ENCODE measurements at places on chromosomes 5 and 9.

GRCh38 chr9:137534256-137535119 lies 15.7 kb downstream of the PNPLA7 start:
- DNase-seq: peak; percentile 43

DNA sequence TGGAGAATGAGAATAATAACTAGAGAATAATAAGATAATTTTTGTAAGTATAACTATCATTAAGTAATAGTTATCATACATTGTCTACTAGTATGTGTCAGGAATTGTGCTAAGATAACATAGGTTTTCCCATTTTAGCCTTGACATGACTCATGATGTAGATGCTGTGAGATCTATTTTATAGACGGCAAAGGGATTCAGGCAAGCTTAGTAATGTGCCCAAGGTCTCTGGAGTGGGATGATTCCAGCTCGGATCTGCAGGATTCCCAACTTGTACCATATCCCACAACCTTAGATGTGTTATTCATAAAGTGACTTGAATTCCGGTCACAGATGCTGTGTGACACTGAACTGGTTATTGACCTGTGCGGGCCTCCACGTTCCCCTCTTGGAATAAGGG lies 51.5 kb downstream of the IL31RA start:
- DNase-seq: no peak

GRCh38 chr5:157509093-157509492 lies 49.1 kb downstream of the NIPAL4 start:
- no peak for DNase-seq

GRCh38 chr5:10902145-10902544 lies 141.1 kb upstream of the DAP start:
- no peak for DNase-seq

GRCh38 chr9:93219692-93220091 lies 35.8 kb downstream of the WNK2 start:
- DNase-seq: no peak

GRCh38 chr9:100083448-100084127 lies 15.2 kb downstream of the ERP44 start:
- DNase-seq: no peak

DNA sequence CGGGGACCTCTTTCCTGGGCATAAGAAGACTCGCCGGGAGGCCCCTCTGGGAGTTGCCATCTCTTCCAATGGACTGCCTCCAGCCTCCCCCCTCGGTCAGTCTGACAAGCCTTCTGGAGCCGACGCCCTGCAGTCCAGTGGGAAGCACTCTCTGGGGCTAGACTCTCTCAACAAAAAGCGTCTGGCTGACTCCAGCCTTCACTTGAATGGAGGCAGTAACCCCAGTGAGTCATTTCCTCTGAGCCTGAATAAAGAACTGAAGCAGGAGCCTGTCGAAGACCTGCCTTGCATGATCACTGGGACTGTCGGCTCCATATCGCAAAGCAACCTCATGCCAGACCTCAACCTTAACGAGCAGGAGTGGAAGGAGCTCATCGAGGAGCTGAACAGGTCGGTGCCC lies 28.4 kb upstream of the LTC4S start:
- peak; percentile 23 for DNase-seq

GRCh38 chr5:106825374-106825773 lies 845.4 kb downstream of the EFNA5 start:
- no peak for DNase-seq

DNA sequence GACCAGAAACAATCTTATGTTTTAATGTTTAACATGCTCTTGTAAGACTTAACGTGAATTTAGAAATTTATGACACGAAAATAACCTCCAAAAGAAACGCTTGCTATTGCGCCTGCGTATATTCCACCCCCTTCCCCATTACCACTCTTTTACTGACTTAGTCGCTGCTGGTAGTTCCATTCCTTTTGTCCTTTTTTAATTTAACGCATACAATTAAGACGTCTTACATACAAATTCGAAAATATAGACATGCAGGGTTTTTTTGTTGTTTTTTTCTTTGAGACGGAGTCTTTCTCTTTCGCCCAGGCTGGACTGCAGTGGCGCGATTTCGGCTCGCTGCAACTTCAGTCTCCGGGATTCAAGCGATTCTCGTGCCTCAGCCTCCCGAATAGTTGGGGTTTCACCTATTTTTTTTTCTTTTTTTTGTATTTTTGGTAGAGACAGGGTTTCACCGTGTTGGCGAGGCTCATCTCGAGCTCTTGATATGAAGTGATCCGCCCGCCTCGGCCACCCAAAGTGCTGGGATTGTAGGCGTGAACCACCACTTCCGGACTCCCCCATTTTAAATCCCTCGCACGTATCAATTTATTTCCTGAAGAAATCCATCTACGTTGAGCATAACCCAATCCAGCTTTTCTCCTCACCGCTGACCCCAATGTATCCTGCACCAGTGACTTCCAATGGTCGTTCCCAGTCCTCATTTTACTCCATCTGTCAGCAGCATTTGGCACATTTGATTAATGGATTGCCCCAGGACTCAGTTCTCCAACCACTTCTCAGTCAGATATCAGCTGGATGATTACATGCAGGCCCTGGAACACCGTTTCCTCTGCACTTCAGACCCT lies 684 bp upstream of the MED7 start:
- DNase-seq: peak; percentile 33

DNA sequence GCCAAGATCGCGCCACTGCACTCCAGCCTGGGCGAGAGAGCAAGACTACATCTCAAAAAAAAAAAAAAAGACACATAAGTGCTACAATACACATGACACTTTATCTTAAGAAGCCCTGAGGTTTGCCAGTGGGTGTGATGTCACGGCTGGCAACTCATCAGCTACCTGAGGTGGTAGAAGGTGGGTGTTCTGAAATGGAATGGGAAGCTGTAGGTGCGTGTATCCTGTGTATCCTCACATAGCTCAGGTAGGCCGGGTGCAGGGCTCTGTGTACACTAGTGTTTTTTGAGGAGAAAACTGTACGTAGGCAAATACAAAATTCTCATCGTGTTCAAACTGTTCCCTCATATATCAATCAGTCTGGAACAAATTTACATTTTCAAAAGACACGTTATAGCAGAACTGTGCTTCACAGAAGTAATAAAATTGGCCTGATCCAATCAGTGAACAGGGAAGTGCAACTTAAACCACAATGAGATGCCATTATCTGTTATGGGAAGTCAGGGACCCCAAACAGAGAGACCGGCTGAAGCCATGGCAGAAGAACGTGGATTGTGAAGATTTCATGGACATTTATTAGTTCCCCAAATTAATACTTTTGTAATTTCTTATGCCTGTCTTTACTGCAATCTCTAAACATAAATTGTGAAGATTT lies 10.4 kb downstream of the BICD2 start:
- DNase-seq: no peak

DNA sequence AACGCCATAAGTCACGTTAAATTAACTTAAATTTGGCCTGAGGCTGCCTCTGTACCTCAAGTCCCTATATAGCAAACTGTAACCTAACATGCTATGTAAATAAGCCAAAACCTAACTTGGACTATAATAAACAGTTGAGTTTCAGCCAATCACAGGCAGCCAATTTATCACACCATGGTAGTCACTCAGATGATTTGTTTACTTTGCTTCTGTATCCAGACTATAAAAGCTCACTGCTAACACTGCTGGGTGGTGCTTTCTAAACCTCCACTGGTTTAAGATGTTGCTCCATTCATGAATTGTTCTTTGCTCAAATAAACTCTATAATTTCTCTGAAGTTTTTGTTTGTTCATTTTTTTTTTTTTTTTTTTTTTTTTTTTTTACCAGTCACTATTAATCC lies 62.8 kb downstream of the TRPM3 start:
- no peak for DNase-seq

GRCh38 chr9:92968081-92968480 lies 20.8 kb downstream of the FGD3 start:
- no peak for DNase-seq

DNA sequence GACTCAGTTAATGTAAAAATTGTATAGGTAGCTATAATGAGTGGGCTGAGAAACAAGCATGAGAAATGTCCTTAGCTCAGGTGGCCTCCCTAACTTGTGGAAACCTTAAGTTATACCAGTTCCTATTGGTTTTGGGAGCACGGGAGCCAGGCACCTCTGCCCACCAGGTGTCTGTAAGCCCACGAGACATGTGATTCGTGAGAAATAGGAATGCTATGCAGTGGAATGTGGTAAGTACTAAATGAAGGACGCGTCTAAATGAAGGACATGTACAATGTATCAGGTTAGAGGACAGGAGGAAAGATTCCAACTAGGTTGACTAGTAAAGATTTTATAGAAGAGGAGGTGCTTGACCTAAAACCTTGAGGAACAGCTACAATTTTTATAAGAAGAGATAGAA lies 46.0 kb upstream of the F2RL2 start:
- no peak for DNase-seq

Measured in BE2C (cell line).